ENCODE measurements at places on chromosomes 4 and X. TPM values are rescaled to one million over a fixed set of nuclear protein-coding genes. Genes with fewer than 3 reads are reported as not detected.

Gene HERC5
- total RNA-seq, result 3.6 TPM

Gene CXorf49
- total RNA-seq, result not detected

Gene RTL3
- total RNA-seq, result 0.14 TPM

Gene TSPAN7
- 2.6 TPM for total RNA-seq

Gene NXF2B
- not detected for total RNA-seq

Gene SPANXC
- total RNA-seq, result not detected

Gene PNMA6F
- total RNA-seq, result 0.02 TPM

Gene GPR82
- not detected for total RNA-seq
